ENCODE measurements at places on chromosomes 12 and 14.

DNA sequence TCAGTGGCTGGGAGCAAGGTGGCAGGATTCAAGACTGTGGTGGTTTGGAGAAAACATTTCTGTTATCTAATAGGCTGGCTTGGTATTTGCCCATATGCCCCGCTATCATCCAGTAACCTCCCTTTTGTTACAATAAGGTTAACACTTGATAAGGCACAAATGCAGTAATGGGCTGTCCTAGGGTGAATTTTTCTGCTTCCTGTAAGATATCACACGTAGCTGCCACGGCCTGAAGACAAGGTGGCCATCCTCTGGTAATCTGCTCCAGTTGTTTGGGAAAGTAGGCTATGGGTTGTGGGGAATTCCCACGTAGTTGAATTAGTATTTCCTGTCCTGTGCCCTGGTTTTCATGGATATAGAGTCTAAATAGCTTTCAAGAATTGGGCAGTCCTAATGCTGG lies 23.1 kb downstream of the ANG start:
- DNase-seq, result no peak

DNA sequence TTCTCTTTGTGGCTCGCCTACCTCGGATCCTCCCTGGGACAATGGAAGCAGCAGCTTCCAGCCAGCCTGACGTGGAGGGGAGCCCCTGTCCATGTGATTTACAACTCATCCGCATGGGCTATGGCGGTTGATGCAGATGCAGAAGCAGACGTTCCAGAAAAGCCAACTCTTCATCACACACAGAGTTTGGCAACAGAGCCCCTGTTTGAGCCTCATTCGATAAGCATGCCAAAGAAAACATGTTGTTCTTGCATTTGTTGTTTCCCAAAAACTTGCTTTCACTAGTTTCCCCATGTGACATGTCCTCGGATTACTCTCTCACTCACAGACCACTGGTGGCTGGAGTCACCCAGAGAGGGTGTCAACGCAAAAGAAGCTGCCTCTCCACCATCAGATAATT lies 16.4 kb upstream of the TC2N start:
- DNase-seq, result no peak

- no peak for DNase-seq
Measured at GRCh38 chr14:103485504-103485903, 37.1 kb downstream of the CKB start.

- no peak for DNase-seq
Measured at GRCh38 chr12:25692115-25693035, 139.3 kb upstream of the LMNTD1 start.

DNA sequence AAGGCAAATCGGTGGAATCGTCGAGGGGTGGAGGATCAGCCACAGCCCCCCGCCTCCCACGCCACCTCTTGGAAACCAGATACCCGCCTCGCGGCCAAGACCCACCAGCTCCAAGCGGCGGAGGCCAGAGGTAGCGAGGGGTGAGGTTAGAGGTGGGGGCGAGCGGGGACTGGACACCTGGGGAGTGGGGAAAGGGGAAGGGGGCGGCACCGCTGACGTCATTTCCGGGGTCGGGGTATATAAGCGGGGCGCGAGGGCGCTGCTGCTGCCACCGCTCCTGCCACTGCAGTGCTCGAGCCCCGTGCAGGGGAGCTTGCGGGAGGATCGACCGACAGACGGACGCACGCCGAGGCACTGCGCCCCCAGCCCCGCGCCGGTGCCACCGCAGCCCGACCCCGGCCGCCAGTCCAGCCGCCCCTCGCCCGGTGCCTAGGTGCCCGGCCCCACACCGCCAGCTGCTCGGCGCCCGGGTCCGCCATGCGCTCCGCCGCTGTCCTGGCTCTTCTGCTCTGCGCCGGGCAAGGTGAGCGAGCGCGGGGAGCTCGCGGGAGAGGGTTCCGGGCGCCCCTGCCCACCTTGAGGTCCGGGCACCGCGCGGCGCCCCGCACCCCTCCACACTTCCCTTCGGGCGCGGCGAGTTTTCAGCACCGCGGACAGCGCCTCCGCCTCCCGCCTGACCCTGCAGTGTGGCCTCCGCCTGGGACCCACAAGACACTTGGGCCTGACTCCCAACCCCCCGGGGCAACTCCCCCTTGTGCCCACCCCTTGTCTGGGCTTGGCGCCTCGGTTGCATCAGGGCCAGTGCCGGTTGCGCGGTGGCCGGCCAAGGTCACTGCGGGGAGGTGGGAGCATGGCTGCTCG lies at the start of gene CHGA:
TSS of gene CHGA (plus strand) at position 268 of the 861 bp plus-strand sequence. CDS start at position 478, 210 bp downstream.
- DNase-seq, result peak; percentile 9

DNA sequence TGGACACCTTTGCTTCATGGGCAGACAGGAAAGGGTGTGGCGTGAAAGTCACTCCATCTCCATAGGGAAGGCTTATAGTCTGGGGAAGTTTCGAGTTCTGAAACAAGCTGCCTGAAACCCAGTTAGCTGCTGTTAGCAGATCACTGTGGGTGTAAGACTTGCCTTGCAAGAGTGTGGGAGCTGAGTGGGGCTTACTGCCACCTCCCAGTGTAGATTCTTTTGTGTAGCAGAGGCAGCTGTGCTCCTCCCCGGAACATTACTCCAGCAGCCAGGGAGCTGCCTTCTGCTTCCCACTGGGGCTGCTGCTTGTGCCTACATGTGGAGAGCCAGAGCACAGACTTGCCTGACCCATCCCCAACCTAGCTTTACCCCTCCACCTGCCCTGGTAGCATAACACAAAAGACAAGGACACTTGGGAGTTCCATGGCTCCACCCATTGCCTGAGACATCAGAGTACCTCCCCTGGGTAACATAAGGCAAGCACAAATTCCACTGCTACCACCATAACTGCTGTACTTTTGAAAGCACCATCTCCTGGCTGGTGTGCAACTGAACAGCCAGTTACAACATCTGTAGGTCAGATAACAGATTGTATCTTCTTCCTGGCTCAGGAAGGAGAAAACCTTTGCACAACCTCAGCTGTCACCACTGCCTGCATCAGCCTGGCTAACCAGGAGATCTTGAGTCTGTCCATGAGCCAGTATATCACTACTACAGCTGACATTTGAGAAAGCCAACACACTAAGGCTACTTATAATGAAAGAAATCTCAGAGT lies 69.5 kb downstream of the ADAMTS20 start:
- no peak for DNase-seq

GRCh38 chr12:80352474-80352873 lies 91.6 kb upstream of the PTPRQ start:
- no peak for DNase-seq

GRCh38 chr12:115619889-115620288 lies 657.6 kb downstream of the MED13L start:
- DNase-seq, result no peak

- no peak for DNase-seq
Measured at GRCh38 chr14:66662374-66662773, 154.4 kb downstream of the GPHN start.

GRCh38 chr12:39619316-39619659 lies 315 bp downstream of the ABCD2 start:
- no peak for DNase-seq

- DNase-seq, result no peak
Measured at GRCh38 chr12:45613296-45613695, 116.2 kb upstream of the ARID2 start.

- no peak for DNase-seq
Measured at GRCh38 chr14:95305940-95306339, 13.8 kb downstream of the CLMN start.

- DNase-seq, result no peak
Measured at GRCh38 chr12:16163901-16164300, 113.6 kb downstream of the SLC15A5 start.

- DNase-seq, result no peak
Measured at GRCh38 chr12:62934239-62934798, 631 bp downstream of the PPM1H start.

- no peak for DNase-seq
Measured at GRCh38 chr12:3655328-3655900, 97.5 kb downstream of the CRACR2A start.

- DNase-seq, result no peak
Measured at GRCh38 chr12:129185855-129186254, 332.6 kb downstream of the GLT1D1 start.

GRCh38 chr12:2667716-2668440 lies 126.9 kb upstream of the FKBP4 start:
- no peak for DNase-seq

DNA sequence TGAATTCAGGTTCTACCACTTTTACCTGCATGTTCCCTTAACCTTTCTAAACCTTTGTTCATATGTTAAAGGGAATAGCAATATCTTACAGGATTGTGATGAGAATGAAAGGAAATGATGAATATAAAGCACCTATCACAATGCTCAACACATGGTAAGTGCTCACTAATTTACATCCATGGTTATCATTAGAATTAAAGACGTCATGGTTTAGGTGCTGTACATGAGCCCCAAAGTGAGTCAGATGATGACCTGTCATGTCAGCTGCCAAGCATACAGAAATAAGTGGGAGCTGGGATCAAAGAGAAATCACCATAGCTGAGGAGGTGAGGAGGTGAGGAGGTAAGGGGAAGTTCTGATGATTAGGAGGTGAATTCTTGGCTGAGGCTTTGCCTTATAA lies 135.9 kb upstream of the ATP2B1 start:
- DNase-seq, result no peak

DNA sequence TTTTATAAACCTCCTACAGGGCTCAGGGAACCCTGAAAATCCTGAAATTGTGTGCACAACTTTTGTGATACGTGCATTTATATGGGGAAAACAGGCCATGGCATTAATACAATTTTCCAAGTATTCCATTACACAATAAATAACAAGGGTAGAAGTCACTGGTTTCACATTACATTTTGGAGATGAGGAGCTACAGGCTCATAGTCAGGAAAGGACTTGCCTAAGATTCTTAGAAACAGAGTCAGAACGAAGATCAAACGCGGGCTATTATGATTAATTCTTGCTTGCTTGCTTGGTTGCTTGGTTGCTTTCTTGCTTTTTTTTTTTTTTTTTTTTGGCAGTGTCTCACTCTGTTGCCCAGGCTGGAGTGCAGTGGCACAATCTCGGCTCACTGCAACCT lies 16.7 kb downstream of the NOS1 start:
- DNase-seq, result no peak

- no peak for DNase-seq
Measured at GRCh38 chr14:52265253-52265652, 2.2 kb upstream of the PTGDR start.

- peak; percentile 4 for DNase-seq
Measured at GRCh38 chr14:50559990-50560930, at the start of gene ATL1. ATL1 (plus strand) TSS chr14:50560145; CDS start chr14:50560266, 121 bp downstream.

DNA sequence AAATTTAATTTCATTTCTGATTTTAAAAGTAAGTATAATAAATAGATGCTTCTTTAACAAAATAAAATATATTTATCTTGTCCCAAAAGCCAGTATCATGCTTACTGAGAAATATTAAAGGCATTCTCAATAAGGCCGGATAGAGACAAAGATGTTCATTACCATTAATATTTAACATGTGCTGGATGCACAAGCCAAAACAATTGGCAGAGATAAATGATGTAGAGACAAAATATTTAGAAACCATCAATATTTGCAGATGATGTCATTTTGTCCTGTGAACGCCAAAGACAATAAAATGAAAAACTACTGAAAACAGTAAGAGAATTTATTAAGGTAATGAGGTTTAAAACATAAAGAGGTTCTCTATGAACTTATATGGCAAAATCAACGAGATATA lies 313.5 kb downstream of the ITPR2 start:
- DNase-seq, result no peak

- DNase-seq, result no peak
Measured at GRCh38 chr12:122190842-122191668, 8.1 kb downstream of the LRRC43 start.

DNA sequence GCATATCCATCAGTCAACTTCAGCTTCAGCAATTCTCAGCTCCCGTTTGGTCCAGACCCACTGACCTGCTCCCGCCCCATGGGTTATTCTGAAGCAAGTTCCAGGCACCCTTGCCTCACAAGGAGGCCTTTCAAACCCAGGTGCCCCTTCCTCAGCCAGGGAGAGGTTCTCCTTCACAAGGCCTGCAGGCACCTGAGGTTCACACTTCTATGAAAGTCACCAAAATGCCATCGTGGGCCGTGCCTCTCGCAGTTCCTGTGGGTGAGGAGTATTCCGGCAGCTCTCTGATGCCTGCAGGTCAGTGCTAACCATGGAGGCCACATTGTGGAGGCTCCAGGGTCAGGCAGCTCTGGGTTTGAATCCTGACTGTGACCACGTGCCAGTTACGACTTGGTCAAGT lies 40.2 kb upstream of the BCL7A start:
- DNase-seq, result no peak

DNA sequence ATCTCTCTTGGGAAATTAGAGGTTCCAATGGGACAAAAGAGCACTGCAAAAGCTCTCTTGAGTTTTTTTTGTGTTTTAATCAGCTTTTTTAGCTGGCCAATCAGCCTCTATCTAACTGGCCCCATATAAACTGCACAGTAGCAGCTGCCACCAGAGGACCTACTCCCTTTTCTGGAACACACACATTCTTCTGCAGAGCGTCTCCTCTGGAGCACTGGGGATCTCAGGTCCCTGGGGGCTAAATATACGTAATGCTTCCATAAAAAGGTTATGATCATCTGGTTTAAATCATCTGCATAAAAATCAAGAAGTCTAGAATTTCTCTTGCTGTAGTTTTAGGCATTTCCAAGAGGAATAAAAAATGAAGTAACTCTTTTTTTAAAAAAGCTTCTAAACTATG lies 32.3 kb downstream of the TSPAN8 start:
- no peak for DNase-seq

DNA sequence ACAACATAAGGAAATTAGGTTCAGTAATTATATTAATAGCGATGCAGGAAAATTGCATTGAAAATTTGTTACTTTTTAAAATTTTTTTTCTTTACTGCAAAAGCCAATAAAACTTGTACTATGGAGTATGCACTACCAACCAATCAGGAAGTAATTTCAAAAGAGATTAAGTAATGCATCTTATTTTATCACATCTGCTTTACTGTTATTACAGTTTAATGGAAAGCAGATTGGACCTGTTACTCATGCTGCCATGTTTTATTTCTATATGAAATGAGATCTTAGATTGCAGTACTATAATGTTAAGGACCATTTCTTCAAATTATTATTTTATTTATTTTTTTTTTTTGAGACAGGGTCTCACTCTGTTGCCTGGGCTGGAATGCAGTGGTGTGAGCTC lies 1.7 kb upstream of the STRN3 start:
- no peak for DNase-seq

GRCh38 chr12:69468237-69469026 lies 1.8 kb upstream of the FRS2 start:
- no peak for DNase-seq

GRCh38 chr12:127191129-127191528 lies 1075.8 kb upstream of the TMEM132C start:
- no peak for DNase-seq

Data from activated T-helper 9 cell treated with anti-CD3 and anti-CD28 coated beads, Interleukin-2, amount 50 U/mL, for 16 hours (primary cell).